ENCODE measurements at places on chromosomes 13 and 19. TPM values are rescaled to one million over a fixed set of nuclear protein-coding genes. Genes with fewer than 3 reads are reported as not detected.

Gene SIGLEC8
- 0.46 TPM for total RNA-seq

Gene WDR83
- 13.4 TPM for total RNA-seq

Gene ZNF429
- 16.6 TPM for total RNA-seq

Gene ZNF471
- 4.2 TPM for total RNA-seq

Gene PDX1
- 0.72 TPM for total RNA-seq

Gene KIR2DL4
- 1.7 TPM for total RNA-seq

Gene LPAR2
- 30.0 TPM for total RNA-seq

Gene ACP7
- total RNA-seq = not detected

Gene LILRB2
- 4.7 TPM for total RNA-seq

Gene ZNF443
- 7.7 TPM for total RNA-seq

Gene SEMA6B
- 8.4 TPM for total RNA-seq

Gene USE1
- 17.4 TPM for total RNA-seq

Gene TMEM238
- total RNA-seq = 68.0 TPM

Gene IRGC
- total RNA-seq = not detected

Gene PVR
- total RNA-seq = 39.8 TPM

Gene C19orf25
- total RNA-seq = 48.9 TPM

Gene CEACAM16
- 0.17 TPM for total RNA-seq

Gene CCDC70
- total RNA-seq = not detected

Gene MATK
- 2.2 TPM for total RNA-seq

Gene IZUMO1
- total RNA-seq = not detected

Gene TEX29
- total RNA-seq = 0.63 TPM
